ENCODE measurements at places on chromosomes 13 and 19.

GRCh38 chr13:46184277-46184699 lies 2.3 kb upstream of the LCP1 start:
- DNase-seq = peak; percentile 85

GRCh38 chr13:37340901-37341670 lies 235.6 kb upstream of the CSNK1A1L start:
- DNase-seq = no peak

GRCh38 chr13:94705081-94706030 lies 7.0 kb downstream of the SOX21 start:
- no peak for DNase-seq

DNA sequence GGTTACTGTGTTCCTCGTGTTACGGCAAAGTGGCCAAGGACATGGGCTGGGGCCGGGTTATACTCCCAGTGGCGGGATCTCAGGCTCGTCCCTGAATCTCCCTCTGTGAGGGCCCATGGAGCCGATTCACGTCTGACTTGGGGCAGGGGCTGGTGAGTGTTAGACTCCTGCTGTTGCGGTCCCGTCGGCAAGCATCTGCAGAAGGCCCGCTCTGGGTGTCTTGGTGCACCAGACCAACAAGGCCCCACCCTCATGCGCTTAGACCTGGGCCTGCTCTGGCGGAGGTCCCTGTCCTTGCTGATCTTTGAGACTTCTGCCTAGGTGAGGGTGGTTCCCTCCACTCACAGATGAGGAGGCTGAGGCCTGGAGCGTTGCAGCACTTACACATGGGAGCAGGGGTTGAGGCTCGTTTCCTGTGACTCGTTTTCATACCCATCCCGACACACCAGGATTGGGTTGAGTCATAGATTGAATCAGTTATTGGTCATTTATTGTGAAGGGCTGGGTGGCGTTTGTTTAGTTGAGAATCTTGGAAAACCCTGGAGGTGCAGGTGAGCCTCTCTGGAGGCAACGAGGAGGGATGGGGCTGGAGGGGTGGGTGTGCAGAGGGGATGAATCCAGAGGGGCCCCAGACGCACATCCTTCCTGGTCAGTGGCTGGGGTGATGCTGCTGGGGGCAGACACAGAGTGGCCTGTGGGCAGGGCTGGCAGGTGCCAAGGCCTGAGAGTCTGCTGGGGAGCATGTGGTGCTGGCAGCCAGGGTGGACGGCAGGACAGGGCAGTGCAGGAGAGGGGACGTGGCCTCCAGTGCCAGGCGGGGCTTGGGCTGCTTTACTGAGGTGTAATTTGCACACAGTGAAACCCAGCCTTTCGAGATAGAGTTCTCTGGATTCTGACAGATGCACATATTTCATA lies 4.6 kb downstream of the EPN1 start:
- no peak for DNase-seq

GRCh38 chr13:60398907-60399589 lies 2.0 kb downstream of the TDRD3 start:
- DNase-seq = no peak

- peak; percentile 50 for DNase-seq
Measured at GRCh38 chr13:20121159-20121525, 39.7 kb downstream of the GJA3 start.

GRCh38 chr19:16106121-16106520 lies 5.6 kb upstream of the RAB8A start:
- DNase-seq = peak; percentile 69

- no peak for DNase-seq
Measured at GRCh38 chr13:96792736-96793403, 201.4 kb downstream of the OXGR1 start.

DNA sequence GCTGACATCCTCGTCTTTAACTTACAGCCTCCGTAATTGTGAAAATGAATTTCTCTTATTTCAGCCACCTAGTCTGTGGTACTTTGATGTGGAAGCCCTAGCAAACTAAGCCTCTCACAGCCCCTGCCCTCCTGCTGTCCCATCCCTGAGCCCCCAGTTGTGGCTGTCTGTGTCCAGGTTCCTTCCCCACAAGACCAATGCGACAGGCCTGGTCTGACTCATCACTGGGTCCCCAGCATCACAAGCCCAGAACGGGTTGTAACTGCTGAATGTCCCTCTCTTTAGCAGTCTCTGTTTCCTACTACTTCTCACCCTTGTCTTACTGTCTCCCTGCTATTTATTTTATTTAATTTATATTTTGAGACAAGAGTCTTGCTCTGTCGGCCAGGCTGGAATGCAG lies 5.7 kb downstream of the POU2F2 start:
- peak; percentile 47 for DNase-seq

GRCh38 chr19:11418549-11419506 lies at the start of gene RGL3:
RGL3 (minus strand) TSS chr19:11419314; CDS start chr19:11419278, 36 bp downstream.
- peak; percentile 43 for DNase-seq

GRCh38 chr19:47615714-47616113 lies 6.8 kb downstream of the BICRA start:
- no peak for DNase-seq

GRCh38 chr19:45113628-45114027 lies 20.6 kb downstream of the PPP1R37 start:
- no peak for DNase-seq

GRCh38 chr13:22103046-22104027 lies 432.5 kb downstream of the FGF9 start:
- no peak for DNase-seq

DNA sequence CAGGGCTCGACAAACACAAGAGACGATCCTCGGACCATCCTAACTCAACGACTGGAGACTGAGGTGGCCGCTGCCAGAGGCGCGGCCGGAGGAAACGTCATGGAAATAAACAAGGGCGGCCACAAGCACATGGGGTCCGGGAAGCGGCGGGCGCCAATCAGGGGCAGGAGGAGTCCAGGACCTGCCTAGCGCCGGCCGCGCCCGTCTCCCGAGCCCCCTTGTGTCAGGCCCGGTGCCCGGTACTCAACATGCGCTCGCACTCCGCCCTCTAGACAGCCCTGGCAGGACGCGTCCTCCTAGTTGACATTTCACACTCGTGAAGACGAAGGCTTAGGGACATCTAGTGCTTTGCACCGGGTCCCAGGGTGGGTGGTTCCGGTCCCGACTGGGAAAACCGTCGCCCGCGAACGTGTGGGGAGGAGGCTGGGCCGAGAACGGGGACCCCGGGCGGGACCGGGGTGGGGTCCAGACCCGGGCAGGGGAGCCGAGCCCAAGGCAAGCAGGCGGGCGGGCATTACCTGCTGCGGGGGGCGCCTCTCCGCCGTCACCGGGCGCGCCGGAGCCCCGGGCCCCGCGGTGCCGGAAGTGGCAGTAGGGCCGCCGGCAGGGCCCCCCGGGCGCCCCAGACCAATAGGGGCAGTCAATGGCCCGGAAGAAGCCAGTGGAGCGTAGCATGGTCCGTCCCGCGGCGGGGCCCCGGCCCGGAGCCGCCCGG lies 442 bp downstream of the REXO1 start:
- peak; percentile 81 for DNase-seq

DNA sequence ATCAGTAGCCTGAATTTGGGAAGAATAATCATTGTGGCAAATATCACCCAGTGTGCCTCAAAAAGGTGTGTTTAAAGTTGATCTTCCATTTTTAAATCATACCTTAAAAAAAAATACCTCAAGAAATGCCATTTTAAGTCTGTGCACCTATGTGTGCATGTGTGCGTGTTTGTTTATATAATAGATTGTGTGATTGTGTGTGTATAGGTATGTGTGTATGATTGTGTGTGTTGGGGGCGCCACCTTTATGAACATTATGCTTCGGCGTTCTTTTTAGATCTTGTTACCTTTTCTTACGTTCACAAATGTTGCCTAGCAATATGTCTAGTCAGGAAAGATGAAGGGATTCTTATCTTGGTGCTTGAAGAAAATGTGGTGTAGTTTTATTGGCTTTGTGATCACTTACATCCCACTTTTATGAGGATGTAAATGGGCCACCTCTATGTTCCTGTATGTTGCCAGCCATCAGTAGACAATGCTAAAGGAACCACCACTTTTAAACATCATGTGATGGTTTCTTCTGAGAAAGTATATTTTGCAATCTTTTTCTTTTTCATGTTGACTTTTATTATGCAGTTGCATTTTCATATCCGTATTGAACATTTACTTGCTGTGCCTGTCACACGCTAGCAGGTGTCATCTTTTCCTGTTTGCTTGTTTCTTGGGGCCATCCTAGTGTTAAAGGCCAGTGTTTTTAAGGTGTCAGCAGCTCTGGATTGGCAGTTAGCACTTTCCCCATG lies 2.2 kb upstream of the IRS2 start:
- DNase-seq = peak; percentile 47

- DNase-seq = no peak
Measured at GRCh38 chr13:23289917-23290357, 109.2 kb downstream of the SGCG start.

DNA sequence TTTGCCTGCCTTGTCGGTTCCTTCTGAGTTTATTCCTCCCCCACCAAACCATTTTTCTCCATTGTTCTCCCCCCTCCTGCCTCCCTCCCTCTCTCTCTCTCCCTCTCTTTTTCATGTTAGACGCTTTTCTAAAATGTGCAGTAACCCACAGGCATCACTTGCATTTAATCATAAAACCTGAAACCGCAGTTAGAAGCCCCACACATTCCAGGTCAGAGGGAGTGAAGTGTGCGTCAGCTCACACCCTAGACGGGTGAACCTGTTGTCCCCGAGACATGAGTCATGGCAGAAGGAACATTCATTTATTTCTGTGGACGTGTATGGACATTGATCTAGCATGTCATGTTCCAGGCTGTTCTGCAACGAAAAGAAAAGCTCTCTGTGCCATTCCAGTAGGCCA lies 19.9 kb downstream of the ONECUT3 start:
- no peak for DNase-seq

- DNase-seq = peak; percentile 43
Measured at GRCh38 chr13:99124794-99125316, 75.8 kb upstream of the UBAC2 start.

DNA sequence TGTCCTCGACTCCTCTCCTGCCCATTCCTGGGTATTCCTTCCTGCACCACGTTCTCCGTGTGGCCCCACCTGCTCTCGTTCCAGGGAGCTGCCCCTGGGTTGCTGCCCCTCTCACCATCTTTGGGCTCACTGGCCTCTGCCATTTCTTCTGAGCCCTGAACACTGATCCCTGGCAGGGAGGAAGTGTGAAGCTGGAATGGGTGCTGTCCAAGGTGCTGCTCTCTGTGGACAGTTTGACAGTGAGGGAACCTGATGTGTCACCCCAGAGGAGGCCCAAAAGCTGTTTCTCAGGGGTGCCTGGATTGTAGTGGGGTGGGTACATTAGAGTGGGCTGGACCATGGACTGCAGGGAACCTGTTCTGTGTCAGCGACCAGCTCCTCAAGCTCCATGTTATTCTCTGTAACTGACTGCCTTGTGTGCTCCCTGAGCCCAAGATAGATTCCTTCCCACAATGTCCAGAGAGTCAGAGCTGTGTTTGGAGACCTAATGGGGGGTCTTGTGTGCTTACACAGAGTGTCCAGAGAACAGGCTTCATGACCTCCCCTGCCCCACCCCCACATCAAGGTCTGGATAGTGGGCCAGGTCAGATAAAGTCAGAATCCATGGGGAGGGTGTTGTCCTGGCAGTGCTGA lies 7.2 kb upstream of the CEACAM8 start:
- DNase-seq = peak; percentile 80

DNA sequence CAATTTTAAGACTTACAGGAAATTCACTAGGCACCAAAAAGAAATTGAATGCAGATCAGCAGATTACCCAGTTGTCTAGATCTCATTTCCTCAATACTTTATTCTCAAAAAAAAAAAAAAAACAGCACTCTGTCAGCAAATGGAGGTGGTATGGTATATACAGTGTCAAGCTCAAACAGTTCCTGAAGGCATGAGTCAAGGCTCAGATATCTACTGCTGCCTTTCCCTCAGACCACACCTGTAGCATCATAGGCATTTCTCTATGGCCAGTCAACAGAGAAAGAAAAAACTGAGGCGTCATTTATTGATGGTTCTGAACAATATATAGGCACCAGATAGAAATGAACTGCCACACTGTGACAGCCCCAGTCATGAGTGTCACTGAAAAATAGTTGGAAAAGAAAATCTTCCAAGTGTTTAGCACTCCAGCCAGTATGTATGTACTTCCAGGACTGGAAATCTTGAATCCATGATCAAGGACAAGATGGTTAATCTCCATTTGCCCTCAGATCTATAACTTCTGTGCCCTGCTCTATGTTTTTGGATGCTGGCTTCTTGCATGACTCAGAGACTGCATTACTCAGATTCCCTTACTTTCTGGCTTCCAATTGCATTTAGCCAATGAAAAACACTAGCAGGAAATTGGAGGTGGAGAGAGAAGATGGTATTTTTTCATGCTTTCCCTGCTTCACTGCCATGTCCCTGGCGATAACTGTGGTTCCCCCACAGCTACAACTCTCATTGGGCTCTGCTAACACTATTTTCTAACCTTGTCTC lies 8.4 kb upstream of the COG3 start:
- DNase-seq = no peak

DNA sequence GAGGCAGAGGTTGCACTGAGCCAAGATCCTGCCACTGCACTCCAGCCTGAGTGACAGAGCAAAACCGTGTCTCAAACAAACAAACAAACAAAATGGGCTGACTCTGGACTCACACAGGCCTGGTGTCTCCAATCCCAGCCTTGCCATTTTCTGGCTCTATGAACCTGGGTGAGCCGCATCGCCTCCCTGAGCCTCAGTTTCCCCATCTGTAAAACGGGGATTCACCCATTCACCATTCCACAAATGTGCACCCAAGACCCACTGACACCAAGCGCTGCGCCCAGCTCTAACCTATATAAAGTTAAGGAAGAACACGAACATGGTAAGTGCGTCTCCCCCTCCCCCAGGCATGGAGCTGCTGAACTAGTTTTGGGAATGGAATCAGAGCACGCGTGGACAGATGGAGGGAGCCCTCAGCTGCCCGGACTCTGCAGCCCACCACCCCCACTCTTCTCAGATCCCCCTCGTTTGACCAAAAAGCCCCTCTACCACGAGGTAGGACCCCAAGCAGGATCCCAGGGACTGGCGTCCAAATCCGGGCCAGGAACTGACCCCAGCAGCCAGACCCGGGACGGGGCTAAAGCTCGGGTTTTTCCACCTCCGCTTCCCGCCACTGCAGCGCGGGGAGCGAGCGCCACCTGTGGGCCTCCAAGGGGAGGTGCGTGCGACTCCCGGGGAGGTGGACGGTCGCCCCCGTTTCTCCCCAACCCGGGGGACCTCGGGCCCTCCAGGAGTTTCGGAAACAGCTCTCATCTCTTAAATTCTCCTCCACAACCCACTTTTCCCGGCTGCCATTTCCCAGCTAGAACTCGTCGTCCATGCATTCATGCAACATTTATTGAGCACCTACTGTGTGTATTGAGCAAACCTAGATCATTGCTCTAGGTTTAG lies 33.0 kb upstream of the ADGRE5 start:
- peak; percentile 66 for DNase-seq

- DNase-seq = peak; percentile 73
Measured at GRCh38 chr19:16338470-16339360, 14.1 kb downstream of the KLF2 start.

DNA sequence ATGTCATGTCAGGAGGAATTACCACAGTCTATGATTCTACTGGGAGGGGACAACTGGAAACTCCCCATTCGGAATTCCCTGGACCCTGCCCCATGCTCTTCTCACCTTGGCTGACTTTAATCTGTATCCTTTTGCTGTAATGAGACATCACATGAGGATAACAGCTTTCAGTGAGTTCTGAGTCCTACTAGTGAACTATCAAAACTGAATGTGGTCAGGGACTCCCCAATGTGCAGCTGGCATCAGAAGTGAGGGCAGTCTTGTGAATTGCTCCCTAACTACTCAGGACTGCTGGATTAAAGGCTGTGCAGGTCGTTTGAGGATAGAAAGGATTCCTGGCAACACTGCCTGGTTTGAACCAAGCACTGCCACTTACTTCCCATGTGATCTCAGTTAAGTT lies 15.2 kb downstream of the SIGLEC7 start:
- no peak for DNase-seq

Measured in suppressor macrophage (primary cell).